ENCODE measurements at places on chromosomes 11 and 22. TPM values are rescaled to one million over a fixed set of nuclear protein-coding genes. Genes with fewer than 3 reads are reported as not detected.

- DNase-seq = no peak
These were observed 6.3 kb downstream of the CAPN1 start for GRCh38 chr11:65187971-65188461.

- no peak for DNase-seq
These were observed 15.9 kb downstream of the CRELD2 start for GRCh38 chr22:49934160-49934890.

DNA sequence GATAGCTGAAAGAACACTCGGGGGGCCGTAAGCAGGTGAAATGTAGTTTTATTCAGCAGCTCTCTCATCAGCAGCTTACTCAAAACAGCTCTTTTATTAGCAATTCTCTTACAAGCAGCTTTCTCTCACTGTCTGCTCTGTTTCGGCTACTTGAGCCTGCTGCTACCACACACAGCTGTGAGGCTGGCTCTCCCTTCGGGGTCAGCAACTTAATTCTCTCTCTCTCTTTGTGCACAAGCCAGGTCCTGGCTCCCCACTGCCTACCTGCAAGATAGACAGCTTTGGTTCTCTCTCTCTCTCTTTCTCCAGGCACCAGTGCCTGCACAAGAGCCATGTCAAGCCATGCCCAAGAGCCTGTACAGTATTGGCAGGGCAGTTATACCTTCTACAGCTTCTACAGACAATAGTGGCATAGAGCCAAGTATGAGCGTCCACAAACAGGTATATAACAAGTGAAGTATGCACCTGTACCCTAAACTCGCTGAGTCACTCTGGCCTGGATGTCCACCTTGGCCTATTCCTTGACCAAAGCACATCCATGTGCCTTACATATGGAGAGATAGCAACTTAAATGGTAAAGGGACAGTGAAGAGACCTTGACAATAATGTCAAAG is 110.8 kb downstream of the MTNR1B start:
- no peak for DNase-seq

GPR83 gene
- 1.6 TPM for total RNA-seq

AAMDC gene
- total RNA-seq = 8.6 TPM

MPZL3 gene
- 1.6 TPM for total RNA-seq

All from occipital lobe (tissue), 3 donors.